ENCODE measurements at places on chromosomes 2 and 18.

DNA sequence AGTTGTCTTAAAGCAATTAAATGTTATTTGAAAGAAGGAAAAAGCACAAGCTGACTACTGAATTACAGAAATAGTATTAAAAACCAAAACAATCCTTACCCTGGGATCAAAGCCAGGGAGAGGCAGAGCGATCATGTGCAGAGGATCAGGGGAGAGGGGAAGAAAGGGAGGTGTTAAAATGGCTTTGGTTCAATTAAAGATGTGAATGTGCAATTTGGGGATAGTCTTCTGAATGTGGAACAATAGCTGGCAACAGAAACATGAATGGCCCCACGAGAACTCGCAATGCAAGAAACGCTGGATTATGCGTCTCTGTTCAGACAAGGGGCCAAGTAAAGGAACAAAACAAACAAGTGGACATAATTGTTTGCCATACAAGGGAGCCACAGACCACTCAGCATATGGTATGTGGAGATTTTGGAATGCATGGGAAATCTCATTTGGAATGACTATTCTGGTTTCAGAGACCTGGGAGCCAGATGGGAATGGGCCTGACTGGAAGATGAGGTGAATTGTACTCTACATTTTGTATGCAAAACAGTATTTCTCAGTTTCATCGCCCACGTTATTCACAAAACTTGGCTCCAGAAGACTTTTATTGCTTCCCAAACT is 155.4 kb downstream of the SLC4A3 start:
- DNase-seq, result no peak

DNA sequence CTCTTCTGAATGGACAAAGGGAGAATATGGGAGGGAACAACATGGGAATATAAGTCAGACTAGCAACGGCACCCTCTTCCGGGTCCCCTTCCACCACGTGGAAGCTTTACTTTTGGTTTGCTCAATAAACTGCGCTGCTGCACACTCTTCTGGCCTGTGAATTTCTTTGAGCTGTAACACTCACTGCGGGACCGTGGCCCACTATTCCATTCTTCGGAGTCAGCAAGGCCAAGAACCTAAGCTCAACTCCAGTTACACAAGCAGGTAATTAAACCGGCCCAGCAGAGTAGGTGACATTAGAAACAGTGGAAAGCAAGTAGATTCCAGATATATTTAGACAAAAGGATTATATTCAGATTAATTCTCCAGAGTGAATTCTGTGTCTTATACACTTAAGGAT is 697.4 kb upstream of the NXPH2 start:
- DNase-seq, result no peak

DNA sequence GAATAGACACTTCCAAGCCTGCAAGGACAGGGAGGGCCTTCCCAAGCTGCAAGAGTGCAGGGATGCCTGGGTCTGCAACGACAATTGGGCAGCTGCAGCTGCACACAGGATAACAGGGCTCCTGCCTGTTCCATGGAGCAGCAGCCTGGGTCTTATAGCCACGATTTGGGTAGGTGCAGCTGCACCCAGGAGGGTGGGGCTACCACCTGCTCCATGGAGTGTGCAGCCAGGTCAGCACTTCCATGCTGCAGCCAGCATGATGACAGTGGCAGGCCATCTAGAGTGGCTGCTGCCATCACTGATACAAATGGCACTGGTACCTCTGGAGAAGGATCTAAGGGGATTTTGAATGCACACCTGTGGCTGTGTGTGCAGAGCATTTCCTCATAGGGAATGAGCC is 528.5 kb downstream of the DSC3 start:
- no peak for DNase-seq

DNA sequence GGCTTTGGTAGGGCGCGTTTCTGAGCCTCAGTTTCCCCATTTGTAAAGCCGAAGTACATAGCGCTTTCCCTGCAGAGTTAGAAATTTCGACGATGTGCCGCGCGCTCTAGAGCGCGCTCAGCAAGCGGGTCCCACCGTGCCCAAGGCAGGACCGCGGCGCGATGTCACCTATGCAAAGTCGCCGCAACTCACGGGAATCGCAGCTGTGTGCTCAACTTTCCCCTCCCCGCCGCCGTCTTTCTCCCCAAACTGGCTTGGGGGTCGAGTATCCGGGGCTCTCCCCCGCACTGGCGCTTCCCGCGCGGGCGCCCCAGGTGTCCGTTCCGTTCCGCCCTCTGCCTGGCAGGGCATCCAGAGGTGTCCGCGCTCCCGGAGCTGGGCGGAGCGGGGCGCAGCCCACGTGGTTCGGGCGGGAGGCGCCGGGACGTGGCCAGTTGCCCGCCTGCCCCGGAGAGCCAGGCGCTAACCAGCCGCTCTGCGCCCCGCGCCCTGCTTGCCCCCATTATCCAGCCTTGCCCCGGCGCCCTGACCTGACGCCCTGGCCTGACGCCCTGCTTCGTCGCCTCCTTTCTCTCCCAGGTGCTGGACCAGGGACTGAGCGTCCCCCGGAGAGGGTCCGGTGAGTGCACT is at the start of gene MLPH:
Gene MLPH (plus strand): TSS at position 433 of the 630 bp plus-strand sequence. CDS start 6,176 bp downstream, outside the sequence.
- DNase-seq, result no peak

- DNase-seq, result no peak
Measured at GRCh38 chr2:132645722-132646539, 24.1 kb downstream of the LYPD1 start.

DNA sequence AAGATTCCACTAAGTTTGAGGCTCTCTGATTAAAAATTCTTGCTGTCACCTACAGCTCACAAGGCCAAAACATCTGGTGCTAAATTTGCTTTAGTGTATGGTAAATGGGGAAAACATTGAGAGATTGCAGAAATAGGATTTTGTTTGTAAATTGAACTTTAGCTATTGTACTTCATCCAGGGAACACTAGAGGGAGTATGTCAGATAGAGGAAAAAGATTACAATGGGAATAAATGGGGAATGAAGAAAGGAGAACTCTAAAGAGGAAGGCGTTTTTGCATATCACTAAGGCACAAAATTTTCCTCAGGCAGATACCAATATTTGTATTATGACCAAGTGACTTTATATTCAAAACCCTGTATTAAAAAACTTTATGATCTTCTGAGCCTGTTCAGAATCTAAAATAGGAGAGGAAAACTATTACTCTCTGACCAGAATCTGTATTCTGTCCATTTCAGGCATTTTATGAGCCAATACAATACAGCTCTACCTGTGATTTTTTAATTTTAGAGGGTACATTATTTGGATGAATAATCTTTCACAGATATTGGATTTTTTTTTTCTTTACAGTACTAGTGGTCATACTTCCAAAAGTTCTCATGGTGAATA is 52.3 kb upstream of the ITGB6 start:
- peak; percentile 34 for DNase-seq

DNA sequence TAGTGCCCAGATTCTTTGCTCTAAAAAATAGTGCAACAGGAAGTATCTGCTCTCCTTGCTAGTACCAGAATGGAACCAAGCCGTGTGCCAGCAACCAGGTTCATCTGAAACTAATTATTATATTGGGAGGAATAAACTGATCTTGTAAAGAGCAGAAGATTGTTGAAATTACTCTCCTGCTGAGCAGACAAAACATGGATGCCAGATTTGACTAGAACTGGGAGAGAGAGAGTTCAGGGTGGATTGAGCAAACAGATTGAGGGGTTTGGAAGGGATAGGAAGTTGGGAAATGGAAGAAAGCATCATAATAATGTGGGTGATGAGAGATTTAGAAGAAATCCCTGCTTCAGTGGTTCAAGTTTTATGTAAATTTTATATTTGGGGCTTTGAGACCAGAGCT is 160.1 kb upstream of the RASGRP3 start:
- no peak for DNase-seq

DNA sequence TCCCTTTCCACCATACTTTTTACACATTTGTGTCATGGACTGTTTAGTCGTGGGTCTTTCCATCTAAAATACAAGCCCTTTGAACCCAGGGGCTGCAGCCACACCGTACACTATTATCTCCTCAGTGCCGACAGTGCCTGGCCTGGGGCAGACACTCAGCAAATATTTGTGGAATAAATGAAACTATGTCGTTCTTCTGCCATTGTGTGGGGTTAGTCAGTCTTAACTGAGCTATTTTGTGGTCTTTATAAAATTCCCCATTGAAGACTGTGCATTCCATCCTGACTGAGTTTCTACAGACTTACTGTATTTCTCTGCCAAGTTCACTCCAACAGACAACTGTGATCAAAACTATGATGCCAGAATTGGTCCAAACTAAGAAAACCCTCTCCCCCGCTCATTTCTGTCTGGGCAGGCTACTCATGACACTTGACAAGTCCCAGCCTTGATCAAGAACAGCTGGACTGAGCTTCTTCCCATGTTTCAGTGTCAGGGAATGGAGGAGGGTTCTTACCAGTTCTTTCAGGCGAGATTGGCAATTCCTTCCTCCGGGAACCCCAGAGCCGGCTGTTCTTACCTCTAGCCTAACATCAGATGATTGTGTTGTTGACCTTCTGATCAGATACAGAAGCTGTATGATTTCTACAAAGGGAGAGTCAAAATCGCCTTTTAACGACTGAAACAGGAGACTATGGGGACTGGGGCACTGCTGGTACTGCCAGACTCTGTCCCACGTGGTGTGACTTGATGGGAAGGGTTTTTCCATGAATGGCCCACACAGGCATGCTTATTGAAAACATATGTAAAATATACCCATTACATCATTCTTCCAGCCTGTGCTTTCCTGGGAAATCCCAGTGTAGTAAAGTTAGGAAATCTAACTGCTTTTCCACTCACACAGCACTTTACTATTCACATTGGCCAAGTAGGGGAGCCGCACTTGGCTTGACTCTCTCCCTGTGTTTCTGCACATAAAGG is 77.4 kb upstream of the NPAS2 start:
- no peak for DNase-seq

DNA sequence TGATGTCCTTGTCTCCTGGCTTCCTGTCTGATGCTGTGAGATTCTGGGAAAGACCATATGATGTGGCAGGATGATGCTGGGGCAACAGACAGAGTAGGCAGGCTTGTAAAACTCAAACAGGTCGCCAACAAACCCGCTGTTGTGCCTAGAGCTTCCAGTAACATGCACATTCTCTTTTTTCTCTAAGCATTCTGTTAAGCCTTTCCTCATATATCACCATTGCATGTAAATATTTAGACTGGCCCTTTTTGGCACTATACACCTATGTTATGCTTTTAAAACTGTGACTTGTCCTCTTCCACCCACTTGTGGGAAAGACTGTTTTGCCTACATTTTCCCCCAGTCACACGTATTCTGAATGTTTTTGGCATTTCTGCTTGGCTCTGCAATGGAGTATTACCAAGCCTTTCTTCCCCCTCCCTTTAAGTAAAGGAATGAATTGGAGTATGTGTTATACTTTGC is 250.4 kb upstream of the TANK start:
- DNase-seq, result no peak

DNA sequence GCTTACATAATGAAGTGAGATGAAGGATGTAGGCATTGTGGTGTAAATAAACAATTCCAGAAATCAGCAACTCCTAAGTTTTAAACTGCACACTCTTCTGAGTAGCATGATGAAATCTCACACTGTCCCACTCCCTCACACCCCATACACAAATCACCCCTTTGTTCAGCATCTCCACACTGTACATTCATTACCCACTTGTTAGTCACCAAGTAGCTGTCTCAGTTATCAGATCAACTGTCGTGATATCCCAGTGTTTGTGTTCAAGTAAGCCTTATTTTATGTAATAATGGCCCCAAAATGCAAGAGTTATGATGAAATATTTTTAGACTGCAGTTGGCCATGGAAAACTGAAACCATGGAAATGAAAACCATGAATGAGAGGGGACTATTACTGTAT is 135.7 kb downstream of the GRB14 start:
- no peak for DNase-seq

DNA sequence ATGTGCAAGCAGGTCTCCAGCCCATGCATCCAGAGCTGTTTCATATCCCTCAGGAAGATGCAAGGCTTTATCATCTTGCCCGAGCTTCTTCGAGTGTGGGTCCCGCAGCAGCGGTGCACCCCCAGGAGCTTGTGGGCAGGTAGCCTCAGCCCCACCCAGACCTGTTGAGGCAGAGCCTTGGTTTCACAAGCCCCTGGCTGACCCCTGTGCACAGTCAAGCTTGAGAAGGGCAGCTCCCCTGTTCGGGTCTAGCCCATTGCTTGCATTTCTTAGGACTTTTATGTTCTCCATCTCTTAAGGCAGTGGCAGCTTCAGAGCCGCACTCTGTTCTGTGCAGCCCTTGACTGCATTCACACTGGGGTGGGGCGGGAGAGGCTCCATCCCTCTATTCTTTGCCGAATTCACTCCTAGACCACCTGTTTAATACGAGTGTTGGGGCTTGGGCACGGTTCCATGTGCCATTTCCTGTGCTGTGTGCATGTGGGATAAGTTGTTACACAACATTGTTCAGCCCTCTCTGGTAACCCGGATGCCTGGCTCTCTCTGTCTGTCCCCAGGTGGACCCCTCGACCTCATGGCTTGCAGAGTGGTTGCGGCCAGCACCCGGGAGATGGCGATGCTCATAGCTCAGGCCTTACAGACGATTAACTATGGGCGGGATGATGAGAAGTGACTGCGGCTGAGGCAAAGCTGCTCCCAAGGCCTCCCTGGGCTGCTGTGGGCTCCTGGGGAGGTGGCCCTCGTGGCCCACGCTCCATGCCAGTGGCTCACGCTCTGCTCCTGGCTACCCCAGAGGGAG is 48.7 kb downstream of the IMPA2 start:
- DNase-seq, result no peak

GRCh38 chr2:186125156-186125555 is 360.9 kb upstream of the ZC3H15 start:
- DNase-seq, result no peak

GRCh38 chr2:239303711-239304532 is 96.9 kb downstream of the HDAC4 start:
- no peak for DNase-seq
